ENCODE measurements at places on chromosomes 16 and 17.

DNA sequence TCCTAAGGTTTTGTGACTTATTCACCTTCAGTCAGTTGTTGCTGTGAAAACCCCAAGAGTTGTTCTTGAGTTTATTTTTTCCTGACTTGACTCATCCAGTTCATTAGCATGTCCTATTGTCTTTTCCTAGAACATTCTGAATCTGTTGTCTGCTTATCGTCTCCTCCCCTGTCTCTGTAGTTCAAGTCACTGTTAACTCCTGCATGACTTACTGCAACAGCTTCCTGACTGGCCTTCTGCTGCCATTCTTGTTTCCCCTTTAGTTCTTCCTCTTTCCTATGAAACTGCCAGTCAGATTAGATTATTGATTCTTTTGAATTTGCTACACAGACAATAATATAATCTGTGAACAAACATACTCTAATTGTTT lies 161.5 kb downstream of the FTO start:
- peak; percentile 42 for DNase-seq

DNA sequence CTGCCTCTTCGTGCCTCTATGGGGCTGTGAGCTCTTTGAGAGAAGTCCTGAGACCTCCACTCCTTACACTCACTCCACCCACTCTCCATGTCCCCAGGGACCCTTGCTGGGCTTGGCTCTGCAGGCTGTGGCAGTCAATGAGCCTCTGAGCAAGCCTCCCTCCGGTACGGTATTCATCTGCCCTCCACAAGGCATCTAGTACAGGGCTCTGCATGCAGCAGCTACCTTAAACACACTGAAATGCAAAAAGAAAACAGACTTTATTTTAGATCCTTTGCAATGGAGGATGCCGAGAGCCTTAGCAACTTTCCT lies 38.9 kb upstream of the SMPD3 start:
- DNase-seq = no peak

- DNase-seq = peak; percentile 57
Observed at GRCh38 chr17:2828397-2829038, 32.3 kb downstream of the RAP1GAP2 start.

- no peak for DNase-seq
Observed at GRCh38 chr16:72898216-72898825, 149.6 kb downstream of the ZFHX3 start.

DNA sequence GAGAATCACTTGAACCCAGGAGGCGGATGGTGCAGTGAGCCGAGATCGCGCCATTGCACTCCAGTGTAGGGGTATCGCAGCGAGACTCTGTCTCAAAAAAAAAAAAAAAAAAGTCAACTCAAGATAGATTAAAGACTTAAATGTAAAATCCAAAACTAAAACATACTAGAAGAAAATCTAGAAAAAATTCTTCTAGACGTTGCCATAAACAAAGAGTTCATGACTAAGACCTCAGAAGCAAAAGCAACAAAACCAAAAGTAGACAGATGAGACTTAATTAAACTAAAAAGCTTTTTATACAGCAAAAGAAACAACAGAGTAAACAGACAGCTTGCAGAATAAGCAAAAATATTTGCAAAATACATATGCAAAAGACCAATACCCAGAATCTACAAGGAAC lies 61.2 kb upstream of the ABCC11 start:
- no peak for DNase-seq

- DNase-seq = peak; percentile 30
Observed at GRCh38 chr17:66900126-66901010, 64.1 kb upstream of the CACNG4 start.

DNA sequence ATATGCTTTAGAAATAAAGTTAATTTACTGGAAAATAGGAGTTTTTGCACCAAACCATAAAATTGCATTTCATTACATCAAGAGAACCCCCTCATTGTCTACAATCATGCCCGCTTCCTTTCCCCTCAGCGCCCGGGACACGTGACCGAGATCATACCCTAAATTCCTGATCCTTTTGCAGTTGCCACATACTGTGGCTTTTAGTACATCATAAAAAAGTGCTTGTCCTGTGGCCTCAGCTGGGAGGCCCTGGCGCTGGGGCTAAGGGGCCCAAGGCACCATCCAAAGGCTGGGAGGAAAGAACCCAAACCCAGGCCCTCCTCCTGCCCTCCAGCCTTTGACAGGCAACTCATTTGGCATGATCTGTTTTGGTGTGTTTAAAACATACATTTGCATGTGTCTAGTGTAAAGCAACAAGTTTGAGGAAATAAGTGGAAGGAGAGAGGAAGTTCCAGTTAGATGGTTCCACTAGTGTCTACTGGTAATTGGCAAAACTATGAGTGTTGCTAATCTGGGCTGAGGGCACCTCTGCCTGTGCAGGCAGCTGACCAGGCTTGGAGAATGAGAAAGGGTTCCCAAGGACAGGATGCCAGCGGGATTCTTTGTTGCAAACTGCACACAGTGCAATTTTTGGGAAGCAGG lies 6.0 kb downstream of the CDK5R1 start:
- no peak for DNase-seq

DNA sequence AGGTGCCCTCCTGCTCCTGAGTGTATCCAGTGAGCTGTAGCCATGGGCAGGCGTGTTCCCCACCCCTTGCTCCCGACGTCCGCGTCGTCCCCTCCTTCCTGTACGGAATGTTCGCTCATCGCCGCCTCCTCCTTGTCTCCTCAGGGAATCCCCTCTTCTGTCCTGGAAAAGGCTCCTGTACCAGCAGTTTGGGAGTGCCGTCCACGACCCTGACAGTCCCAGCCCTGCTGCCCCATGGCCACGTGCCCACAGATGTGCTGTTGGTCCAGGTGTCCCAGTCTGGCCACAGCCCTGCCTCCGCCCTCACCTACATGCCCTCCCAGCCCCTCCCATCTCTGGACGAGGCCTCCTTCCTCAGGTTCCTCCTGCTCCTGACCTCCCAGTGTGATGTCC lies 30.2 kb downstream of the OR1D5 start:
- no peak for DNase-seq

DNA sequence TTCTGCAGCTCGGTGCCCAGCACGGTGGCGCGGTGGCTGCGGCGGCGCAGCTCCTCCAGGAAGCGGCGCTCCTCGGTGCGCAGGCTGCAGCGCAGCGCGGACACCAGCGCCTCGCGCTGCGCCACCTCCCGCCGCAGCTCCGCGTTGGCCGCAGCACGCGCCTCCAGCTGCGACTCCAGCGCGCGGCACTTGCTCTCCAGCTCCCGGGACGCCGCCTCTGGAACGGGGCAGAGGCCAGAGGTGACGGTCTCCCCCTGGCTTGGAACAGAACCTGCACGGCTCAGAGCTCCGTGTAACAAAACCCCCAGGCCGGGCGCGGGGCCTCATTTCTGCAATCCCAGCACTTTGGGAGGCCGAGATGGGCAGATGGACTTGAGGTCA lies 13.2 kb upstream of the CLUH start:
- peak; percentile 39 for DNase-seq

DNA sequence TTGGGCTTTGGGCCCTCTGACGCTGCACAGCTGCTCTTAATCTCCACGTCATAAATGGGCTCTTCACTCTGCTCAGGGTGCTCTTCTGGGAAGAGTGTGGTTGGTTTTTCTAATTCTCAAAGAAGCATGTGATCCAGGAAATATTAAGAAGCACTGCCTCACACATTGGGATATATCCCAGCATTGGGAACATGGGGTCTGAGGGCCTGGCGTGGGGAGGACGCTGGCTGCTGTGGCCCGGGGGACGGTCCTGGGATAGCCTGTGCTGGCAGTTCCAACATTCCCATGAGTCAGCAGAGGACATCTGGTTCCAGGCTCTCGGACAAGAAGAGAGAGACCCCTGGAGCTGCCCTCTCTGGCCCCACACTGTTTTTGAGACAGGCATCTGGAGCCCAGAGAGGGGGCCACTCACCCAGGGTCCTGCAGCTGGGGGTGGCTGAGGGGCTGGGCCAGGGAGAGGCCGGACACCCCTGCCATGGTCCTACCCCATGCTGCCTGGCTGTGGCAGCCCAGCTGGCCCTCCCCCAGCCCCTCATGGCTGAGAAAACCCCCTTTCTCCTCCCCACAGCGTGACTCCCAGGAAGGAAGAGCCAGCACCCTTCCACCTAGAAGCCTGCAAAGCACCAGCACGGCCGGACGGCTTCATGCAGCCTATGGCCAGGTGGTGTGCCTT lies 58.8 kb downstream of the NT5M start:
- peak; percentile 8 for DNase-seq

DNA sequence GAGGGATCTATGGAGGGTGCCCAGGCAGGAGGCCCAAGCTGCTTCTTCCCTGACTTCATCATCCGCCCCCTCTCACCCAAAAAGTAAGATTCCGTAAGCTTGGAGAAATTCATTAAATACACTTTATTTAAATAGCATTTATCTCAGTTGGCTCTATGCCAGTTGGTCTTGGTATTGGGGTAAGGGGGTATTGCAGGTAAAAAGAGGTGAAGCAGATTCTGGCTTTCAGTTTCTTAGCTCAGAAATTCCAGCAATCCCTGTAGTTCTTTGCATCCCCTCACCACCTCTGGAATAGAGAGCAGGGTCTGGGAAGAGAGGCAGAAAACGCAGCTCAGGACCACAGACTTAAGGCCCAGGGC lies 750 bp upstream of the ALDOC start:
- DNase-seq = no peak

GRCh38 chr16:83040174-83040573 lies 413.4 kb downstream of the CDH13 start:
- peak; percentile 52 for DNase-seq

- DNase-seq = no peak
Observed at GRCh38 chr17:38338053-38338452, 5.7 kb downstream of the GPR179 start.

DNA sequence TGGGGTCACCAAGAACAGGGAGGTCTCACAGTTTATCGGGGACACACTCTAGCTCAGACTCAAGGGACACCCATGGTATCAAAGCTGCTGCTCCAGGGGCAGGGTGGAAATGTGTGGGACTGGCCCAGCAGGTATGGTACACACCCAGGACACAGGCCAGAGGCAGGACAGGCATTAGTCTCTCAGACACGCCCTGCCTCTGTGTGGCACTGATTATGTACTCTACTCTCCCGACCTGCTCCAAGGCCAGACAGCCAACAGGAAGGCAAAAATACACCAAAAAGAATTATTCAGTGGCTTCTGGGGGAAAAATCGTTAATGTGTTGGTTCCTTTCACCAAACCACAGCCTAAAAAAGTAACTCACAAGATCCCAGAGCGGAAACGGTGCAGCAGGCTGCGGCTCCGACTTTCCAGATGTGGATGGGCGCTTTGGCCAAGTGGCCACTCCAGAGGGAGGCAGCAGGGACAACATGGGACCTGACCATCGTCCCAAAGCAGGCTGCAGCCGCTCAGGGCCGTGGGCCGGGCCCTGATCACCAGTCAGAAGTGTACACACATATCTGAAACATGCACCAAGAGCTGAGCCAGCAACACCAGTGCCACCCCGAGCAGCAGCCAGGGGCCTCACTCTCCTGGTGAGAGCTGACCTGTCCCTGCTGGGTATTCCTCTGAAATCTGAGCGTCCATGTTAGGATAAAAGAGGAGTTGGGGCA lies 1.0 kb upstream of the SIRT7 start:
- DNase-seq = no peak

DNA sequence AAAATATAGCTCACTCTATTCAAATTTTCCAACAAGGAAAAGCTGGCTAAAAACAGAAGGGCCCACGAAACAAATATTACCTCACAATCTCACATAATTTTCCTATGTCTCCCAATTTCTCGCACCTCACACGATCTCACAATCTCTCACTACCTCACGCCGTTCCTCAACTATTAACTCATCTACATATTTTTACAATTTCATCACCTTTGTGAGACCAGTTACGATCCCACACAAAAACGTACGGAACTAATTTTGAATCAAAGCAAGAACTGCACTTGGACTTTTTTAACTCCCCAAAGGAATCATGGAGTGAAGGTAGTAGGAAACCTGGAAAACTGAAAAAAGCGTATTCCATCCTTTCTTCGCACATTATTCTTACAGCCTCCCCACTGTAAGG lies 1.1 kb downstream of the CBX1 start:
- peak; percentile 70 for DNase-seq

GRCh38 chr16:79767421-79768275 lies 167.1 kb upstream of the MAF start:
- DNase-seq = peak; percentile 19

DNA sequence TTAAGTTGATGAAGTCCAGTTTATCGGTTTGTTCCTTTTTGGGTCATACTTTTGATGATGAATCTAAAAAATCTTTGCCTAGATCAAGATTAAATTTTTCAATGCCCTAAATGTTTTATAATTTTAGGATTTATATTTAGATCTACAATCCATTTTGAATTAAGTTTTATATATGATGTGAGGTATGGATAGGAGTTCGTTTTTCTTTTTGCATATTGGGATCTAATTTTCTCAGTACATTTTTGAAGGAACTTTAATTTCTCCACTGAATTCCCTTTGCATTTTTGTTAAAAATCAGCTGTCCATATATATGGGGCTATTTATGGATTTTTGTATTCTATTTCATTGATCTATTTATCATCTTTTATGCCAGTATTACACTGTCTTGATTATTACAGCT lies 125.5 kb upstream of the HS3ST2 start:
- no peak for DNase-seq

- DNase-seq = no peak
Observed at GRCh38 chr16:49574826-49575225, 201.2 kb downstream of the C16orf78 start.

DNA sequence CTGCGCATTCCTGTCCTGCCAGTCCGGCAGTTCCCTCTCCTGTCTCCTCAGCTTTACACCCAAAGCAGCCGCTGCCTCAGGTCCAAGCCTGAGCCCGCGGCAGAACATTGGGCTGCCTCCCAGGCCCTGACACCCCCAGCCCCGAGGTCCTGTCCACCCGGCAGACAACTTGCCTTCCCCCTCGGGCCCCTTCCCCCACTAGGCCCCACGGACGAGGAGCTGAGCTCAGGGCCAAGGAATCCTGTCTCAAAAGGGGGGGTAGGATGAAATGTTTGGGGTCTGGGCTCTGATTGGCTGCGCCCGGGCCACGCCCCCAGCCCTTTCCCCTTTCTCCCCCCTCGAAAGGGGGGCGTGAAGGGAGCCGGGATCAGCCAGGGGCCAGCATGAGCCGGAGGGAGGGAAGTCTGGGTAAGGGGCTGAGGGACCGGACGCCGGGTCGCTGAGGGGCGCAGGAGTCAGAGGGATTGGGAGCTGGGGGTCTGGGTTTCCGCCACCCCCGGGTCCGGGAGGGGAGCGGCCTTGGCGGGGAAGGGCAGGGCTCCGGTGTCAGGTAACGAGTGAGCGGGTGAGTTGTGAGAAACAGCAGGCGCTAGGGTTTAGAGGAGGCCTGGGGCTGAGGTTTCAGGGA lies at the start of gene CTF1:
CTF1 (plus strand) TSS at position 354 of the 628 bp plus-strand sequence; CDS start at position 384, 30 bp downstream.
- DNase-seq = peak; percentile 94

Data from EH (cell line).